Smooth muscle cell of the umbilical artery (primary cell): ENCODE measurements at places on chromosomes 11 and 22. TPM values are rescaled to one million over a fixed set of nuclear protein-coding genes. Genes with fewer than 3 reads are reported as not detected.

Gene NXPE4
- not detected in 2 replicates for total RNA-seq

Gene SPTBN2
- 4.2 and 5.7 TPM in 2 replicates for total RNA-seq

Gene CBX7
- 1.7 and 4.2 TPM in 2 replicates for total RNA-seq

Gene MPZL2
- 1.2 TPM in 1 of 2 replicates, not detected in the other for total RNA-seq
